Fibroblast of the aortic adventitia (primary cell): ENCODE measurements at places on chromosomes 4 and X. TPM values are rescaled to one million over a fixed set of nuclear protein-coding genes. Genes with fewer than 3 reads are reported as not detected.

MXRA5 gene
- total RNA-seq: 4.7 and 8.5 TPM in 2 replicates

CTAG2 gene
- total RNA-seq: not detected in 2 replicates

SMIM14 gene
- total RNA-seq: 121 and 122 TPM in 2 replicates

PABPC1L2A gene
- not detected in 2 replicates for total RNA-seq

DMD gene
- total RNA-seq: 10.3 and 30.3 TPM in 2 replicates

MAP7D2 gene
- total RNA-seq: 0.18 and 1.2 TPM in 2 replicates
